ENCODE measurements at places on chromosomes 11 and 22.

- no peak for DNase-seq
Measured at GRCh38 chr11:95339086-95339901, 108.3 kb upstream of the SESN3 start.

DNA sequence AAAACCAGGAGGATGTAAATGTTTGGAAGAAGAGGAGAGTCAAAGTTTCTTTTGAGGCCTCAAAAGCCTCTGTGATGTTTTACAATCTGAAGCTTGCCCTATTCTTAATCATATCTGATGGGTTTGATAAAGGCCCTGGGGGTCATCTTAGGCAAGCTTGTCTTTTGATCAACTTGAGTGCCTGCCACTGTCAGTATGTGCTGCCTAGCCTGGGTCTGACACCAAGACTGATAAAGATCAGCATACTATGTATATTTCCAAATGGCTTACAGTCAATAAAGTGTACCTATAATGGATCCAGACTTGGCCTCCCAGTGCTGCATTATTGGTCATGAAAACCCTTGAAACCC, 12.7 kb downstream of the EHF start:
- DNase-seq = no peak

DNA sequence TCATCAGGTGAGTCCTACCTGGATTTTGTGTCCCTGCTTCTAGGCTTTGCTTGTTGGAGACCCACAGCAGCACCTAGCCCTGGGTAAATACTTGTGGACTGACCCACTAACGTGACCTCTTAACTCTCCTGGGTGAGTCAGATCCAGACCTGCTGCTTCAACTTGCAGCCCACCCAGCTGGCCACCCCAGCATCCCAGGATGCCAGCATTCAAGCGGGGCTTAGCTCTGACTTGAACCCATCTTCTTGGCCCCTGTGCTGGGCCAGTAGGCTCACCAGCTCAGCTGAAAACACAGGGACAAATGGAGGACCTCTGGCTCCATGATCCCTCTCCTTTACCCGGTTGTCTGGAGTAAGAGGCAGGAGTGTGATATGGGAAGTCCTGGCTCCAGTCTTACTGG, 33.5 kb downstream of the PARVG start:
- no peak for DNase-seq

- DNase-seq = no peak
Measured at GRCh38 chr22:43969021-43969878, 14.0 kb downstream of the SAMM50 start.

- peak; percentile 39 for DNase-seq
Measured at GRCh38 chr11:78715639-78716311, 141.1 kb upstream of the NARS2 start.

GRCh38 chr11:122746050-122746478, 90.5 kb downstream of the UBASH3B start:
- no peak for DNase-seq

GRCh38 chr22:39356464-39356863, 6.7 kb downstream of the SYNGR1 start:
- DNase-seq = peak; percentile 90

Data from D341Med (cell line).